ENCODE measurements at places on chromosomes 4 and X.

DNA sequence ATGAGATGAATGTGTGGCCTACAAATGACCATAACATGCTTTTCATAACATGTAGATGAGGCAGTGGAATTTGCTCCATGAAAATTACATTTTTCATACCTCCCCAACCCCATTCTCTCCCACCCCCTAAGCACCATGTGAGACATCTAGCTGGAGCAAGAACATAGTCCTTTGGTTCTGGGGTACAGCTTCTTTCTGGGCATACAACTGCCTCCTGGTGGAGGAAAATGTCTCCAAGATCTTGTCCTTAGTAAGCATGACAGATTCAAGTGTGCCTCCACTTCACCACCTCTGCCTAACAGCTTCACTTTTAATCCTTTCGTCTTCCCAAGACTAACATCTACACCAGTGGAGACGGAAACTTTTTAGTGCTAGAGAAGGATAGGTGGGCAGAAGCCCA is 8.0 kb downstream of the EXOC1L start:
- no peak for DNase-seq

GRCh38 chr4:116636917-116637316 is 448.5 kb downstream of the TRAM1L1 start:
- no peak for DNase-seq

DNA sequence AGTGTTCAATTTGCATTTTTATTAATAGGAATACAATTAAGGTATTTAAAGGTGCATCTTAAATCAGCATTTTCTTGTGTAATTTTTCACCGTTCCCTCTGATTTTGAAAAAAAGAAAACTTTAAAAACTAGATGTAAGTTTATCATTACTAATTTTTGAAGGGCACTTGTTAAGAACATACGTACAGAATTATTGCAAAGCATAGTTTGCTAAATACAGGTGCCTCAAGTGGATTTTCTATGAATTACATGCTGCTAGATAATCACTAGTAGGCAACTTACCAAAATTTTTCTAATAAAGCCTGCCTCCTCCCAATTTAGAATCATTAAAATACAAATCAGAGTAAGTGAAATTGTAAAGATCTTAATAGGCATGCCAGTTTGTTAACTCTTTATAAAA is 8.5 kb downstream of the CNKSR2 start:
- DNase-seq: no peak

DNA sequence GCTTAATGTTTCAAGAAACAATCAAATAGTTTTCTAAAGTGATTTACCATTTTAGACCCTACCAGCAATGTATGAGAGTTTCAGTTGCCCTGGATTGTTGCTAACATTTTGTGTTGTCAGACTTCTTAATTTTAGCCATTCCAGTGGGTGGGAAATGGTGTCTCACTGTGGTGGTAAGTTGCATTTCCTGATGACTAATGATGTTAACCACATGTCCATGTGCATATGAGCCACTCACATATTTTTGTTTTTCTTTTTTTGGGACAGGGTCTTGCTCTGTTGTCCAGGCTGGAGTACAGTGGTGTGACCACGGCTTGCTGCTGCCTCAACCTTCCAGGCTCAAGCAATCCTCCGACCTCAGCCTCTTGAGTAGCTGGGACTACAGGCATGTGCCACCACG is 48.3 kb downstream of the MED28 start:
- no peak for DNase-seq

- DNase-seq: no peak
These were observed 103.6 kb downstream of the PRKX start for GRCh38 chrX:3609810-3610209.
